Stimulated activated CD4-positive, alpha-beta T cell treated with anti-CD3 and anti-CD28 coated beads, Interleukin-15, amount 100 ng/mL, for 1 hour (primary cell): ENCODE measurements at places on chromosomes 1 and 21.

GRCh38 chr1:76035053-76035452 is 39.5 kb upstream of the ST6GALNAC3 start:
- no peak for DNase-seq

DNA sequence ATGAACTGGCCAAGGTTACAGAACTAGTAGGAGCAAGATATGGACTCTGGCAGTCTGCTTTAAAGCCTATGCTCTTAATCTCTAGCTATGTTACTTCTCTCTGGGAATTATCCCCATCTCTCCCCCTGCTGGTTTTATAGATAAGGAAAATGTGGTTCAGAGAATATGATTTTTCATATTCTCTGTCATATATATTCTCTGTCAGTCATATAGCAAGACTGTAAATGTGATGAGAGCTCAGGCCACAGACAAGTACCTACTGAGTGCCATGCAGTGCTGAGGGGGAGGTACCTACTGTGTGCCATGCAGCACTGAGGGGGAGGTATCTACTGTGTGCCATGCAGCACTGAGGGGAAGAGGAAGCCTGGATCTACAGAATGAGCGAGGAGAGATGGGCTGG is 220.3 kb upstream of the FGGY start:
- no peak for DNase-seq

- no peak for DNase-seq
Measured at GRCh38 chr1:197127246-197127912, 19.1 kb downstream of the ASPM start.

DNA sequence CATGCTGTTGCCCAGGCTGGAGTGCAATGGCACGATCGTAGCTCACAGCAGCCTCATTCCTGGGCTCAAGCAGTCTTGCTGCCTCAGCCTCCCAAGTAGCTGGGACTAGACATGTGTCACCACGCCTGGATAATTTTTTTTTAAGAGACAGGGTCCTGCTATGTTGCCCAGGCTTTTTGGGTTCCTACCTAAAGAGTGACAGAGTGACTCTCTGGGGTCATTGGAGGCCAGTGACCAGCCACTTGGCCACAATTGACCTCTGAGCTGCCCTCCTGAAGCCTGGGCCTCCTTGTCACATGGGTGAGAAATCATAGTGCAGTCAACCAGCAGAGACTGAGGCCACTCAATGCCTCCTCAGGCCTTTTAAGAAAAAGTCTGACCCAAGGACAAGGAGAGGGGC is 5.7 kb downstream of the DIO1 start:
- no peak for DNase-seq

DNA sequence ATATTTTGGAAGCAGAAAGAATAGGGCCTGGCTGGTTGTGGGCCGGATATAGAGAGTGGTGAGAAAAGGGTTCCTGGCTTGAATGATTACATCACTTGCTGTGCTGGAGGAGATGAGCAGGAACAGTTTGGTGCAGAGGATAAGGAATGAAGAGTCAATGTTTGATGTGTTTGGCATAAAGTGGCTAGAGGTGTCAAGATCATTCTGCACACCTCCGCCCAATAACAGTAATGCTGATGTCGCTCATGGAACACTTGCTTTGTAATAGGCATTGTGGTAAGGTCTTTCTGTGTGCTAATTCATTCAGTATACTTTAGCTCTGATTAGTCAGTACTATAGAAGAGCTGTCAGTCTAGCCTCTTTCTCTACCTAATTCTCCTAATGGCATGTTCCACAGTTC is 48.0 kb upstream of the RAVER2 start:
- DNase-seq: no peak

DNA sequence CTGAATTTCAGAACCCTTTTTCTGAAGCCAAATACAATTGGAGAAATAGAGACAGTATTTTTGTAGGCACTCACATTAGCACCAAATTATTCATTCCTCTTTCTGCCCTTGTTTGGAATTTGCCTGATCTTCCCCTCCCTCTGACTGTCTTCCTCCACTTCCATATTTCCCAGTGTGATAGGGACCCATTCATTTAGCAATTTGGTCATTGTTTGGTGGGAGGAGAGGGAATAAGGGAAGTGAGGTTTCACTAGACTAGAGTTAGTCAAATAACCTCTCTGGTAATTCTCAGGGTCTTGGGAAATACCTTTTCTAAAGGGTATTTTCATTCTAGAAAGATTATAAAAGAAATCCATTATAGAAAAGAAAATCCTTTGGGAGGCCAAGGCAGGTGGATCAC is 31.0 kb upstream of the MTMR11 start:
- no peak for DNase-seq

DNA sequence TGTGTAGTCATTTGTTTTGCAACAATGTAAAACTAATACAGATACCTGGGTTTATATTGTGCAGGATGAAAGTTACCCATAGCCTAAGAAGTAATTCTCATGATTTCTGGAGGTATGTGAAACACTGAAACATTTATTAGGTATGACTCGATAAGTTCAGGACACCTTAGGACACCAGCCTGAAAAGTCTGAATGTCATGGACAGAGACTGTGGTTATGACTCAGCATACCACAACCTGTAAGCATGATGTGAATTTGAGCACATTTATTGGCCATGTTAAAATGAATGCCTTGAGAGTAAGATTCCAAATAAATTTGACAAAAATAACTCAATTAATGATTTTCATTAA is 1471.7 kb upstream of the B3GALT2 start:
- no peak for DNase-seq

GRCh38 chr1:22531251-22531650 is 32.0 kb upstream of the EPHA8 start:
- no peak for DNase-seq

- DNase-seq: no peak
Measured at GRCh38 chr1:108842525-108843181, 14.2 kb downstream of the AKNAD1 start.

- no peak for DNase-seq
Measured at GRCh38 chr1:89429062-89429461, 65.2 kb downstream of the GBP6 start.

DNA sequence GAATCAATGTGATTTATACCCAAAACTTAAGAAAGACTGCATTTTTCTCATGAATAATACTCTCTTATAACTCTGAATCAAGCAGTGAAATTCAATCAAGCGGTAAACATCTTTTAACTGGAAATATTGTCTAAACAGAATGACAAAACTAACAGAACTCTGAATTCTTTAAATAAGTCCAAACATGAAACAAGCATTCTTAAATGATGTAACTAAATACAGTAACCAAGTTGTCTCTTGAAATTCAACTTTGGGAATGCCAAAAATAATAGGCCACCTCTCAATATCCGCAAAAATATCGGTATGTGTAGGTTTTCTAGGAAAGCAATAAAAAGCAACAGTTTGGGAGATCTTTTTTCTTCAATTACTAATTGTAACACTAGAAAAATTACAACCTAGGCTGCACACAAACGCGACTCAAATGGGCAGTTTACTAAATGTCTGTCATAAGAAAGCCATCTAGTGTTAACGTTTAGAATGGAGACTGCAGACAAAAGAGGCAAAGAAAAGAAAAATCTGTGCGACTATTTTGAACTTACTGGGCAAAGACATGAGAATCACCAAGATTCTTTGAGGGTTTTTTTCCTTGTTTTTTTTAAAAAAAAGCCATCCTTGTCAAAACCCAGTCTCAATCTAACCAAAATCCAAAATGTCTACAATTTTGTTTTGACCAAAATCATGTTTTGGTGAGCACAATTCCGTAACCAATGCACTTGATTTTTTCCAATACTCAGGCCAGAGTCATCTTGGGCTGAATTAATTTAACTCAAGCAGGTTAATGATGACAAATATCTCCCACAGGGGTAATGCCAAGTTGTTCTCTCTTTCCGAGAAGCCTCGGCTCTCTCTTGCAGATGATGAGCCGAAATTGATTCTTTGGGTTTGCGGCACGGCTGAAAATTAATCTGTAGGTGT is 1.3 kb downstream of the SIPA1L2 start:
- DNase-seq: no peak

DNA sequence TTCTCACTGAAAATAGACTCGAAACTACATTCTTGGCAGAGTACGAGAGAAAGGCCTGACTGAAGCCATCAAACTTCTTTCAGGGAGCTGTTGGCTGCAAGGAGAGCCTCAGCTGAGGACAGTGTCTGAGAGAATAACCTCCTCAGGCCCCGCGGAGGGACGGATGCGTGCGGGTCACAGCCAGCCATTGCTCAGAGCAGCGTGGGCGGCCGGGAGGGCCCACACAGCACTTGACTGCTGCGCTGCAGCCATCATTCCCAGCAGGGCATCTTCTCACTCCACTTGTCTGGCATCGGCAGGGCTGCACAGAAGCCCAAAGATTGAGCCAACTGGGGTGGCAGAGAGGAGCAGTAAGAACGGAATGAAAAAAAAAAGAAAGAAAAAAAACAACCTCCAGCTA is 113.5 kb downstream of the XCL2 start:
- no peak for DNase-seq

DNA sequence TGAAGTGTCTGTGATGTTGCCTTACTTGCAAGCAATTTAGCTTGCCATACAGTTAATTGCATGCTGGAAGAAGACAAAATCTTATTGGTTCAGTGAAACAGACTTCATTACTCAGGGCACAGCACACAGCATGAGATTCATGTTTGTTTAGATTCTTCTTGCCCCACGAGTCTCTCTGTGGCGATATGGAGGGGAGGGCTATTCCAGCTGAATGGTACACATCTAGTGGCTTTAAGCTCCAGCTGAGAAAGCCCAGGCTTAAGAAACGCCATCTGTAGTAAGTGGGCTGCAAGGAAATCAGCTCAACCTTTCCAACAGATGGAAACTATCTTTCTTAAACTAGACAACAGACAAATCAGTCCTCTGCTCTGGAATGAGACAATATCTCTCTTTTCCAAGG is 1022.0 kb downstream of the NCAM2 start:
- no peak for DNase-seq

DNA sequence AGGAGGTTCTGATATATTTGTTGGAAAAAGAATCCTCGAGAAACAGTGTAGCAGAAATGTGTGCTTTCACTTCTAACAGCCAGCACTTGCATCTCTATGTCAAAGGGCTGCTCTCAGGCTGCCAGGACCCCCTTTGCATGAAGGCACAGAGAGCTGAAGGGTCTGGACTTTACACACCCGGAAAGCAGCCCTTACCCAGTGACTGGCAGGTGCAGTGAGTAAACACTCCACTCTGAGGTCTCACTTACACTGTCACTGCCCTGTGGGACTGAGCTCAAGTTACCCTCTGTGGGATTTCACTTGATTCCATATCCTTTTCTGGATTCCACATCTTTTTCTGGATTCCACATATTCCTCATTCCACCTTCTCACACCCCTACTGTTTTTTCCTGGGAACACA is 40.8 kb upstream of the PPP2R5A start:
- no peak for DNase-seq

- no peak for DNase-seq
Measured at GRCh38 chr1:85571181-85571759, 9.3 kb upstream of the CCN1 start.

DNA sequence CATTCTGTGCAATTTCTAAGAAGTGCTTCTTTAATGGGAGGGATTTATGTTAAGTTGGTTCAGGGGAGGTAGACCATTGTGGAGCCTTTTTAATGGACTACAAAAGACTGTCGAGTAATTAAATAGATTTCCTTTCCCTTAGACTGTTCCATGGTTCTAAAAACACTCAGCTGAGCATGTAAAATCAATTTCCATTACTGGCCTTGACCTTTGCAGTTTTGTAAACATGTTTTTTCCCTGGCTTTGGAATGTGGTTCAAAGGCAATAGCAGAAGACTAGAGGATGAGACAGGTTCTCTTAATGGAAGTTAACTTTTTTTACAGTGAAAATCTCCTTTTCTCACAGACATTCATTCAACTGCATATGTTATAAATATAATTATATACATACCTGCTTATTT is 37.6 kb upstream of the BTG3 start:
- DNase-seq: no peak

DNA sequence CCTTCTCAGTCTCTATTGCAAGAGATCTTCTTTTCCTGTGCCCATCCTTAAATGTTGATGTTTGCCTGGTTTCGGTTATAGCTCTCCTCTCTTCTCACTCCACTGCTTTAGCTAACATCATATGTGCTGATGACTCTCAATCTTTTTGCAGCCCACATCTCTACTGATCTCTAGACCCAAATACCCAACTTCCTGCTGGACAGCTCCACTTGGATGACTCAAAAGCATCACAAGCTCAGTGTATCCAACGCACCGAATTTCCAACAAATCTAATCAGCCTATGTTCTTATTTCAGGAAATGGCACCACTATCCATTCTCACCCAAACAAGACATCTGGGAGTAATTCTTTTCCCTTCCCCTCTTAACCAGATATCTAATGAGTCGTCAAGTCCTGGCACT is 79.1 kb upstream of the ARTN start:
- no peak for DNase-seq

DNA sequence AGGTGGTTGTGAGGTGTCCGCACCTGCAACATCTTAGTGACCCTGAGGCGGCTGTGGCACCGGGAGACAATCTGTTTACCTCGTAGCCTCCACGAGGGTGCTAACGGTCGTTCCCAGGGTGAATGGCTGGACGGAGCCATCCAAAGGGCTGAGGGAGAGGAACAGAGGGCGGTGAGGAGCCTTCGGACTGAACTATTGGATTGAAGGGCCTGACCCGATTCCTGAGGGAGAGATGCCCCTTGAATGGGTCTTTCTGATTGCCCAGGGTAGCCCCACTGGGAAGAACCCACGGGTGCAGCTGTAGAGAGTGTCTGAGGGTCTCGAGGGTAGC is 2.3 kb downstream of the NR5A2 start:
- no peak for DNase-seq

DNA sequence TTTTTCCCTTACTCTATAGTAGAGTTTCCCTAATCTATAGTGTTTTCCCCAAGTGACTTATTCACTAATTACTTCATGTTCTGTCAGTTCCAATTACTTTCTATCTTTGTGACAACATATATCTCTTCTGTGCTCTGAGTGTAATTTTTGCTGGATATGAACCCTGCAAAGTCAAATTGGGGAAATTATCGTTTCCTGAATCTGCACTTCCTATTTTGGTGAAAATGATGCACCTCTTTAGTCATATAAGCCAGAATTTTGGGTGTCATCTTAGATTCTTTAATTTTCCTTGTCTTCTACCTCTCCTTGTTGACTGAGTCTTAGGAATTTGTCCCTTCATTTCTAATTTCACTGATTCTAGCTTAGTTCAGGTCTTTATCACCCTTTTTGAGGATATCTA is 33.4 kb upstream of the PRKACB start:
- no peak for DNase-seq

DNA sequence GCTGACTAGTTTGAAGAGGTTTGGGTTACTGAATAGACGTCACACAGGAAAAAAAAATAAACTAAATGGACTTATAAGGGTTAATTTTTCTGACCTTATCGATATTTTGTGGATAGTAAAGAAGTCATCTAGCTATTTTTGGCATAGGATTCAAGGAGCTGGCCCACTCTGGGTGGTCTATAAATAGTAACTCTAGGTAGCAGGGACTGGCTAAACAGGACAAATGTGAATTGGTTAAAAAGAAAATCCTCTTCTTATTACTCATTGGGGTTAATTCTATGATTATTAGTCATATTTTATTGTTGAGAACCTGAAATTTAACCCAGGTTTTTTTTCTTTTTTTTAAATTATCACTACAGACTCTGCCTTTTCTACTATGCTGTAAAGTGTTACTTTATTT is 61.7 kb downstream of the ATF6 start:
- no peak for DNase-seq
